Activated T-helper 9 cell treated with anti-CD3 and anti-CD28 coated beads, Interleukin-2, amount 50 U/mL, for 16 hours (primary cell): ENCODE measurements at places on chromosomes 3 and 15.

- DNase-seq: no peak
These were observed 16.7 kb upstream of the CCDC174 start for GRCh38 chr3:14634763-14635400.

- no peak for DNase-seq
These were observed 63.6 kb downstream of the PROS1 start for GRCh38 chr3:93910097-93910496.

DNA sequence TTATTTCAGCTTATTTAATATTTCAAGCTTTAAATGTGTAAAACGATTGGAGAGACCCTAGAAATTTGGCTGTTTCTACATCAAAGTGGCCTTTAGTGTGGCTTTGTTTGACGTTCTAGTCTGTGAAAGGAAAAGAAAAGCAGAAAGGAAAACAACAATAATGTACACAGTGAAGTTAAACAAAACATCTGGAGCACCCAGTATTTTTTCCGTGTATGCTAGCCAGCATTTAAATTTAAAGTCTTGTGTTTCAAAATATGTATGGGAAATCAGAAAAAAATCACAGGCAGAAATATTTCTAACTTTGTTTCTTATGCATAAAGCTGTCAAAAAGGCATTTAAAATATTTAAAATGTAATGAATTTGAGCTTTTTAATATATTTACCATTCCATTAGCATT lies 218.1 kb downstream of the NAALADL2 start:
- no peak for DNase-seq

GRCh38 chr3:4750306-4750968 lies 228.8 kb upstream of the BHLHE40 start:
- DNase-seq: peak; percentile 10

DNA sequence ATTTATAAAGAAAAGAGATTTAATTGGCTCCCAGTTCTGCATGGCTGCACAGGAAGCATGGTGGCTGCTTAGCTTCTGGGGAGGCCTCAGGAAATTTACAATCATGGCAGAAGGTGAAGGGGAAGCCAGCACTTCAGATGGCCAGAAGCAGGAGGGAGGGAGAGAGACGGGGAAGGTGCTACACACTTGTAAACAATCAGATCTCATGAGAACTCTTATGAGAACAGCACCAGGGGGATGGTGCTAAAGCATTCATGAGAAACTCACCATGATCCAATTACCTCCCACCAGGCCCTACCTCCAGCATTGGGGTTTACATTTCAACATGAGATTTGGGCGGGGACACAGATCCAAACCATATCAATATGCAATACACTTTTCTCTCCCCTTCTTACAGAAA lies 73.7 kb downstream of the ECT2 start:
- no peak for DNase-seq

DNA sequence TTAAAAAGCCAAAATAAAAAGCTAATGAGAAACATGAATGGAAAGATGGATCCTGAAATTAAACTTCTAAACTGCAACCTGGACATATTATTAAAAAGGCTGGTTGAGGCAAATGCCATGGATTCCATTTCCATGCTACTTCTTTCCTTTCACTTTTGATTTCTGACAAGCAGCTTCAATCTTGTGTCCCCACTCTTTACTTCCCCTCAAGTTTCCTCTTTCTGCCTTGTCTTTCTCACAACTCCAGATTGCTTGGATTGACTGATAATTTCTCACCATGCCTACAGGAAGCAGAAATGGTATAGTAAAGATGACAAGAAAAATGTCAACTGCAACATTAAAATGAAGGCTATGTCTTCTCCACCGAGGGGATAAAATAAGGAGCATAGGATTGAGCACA lies 1136.7 kb downstream of the TUSC7 start:
- no peak for DNase-seq

DNA sequence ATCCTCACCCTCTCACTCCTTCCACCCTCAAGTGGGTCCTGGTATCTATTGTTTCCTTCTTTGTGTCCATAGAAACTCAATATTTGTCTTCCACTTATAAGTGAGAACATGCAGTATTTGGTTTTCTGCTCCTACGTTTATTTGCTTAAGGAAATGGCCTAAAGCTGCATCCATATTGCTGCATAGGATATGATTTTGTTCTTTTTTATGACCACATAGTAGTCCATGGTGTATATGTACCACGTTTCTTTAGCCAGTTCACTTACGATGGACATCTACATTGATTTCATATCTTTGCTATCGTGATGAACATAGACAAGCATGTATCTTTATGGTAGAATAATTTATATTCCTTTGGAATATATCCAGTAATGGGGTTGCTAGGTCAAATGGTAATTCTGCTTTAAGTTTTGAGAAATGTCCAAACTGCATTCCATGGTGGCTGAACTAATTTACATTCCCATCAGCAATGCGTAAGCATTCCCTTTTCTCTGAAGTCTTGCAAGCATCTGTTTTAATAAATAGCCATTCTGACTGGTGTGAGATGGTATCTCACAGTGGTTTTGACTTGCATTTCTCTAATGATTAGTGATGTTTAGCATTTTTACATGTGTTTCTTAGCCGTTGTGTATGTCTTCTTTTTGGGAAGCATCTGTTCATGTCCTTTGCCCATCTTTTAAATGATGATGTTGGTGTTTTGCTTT lies 650.2 kb downstream of the ZNF385D start:
- DNase-seq: no peak

GRCh38 chr15:25858952-25859760 lies 4.0 kb downstream of the ATP10A start:
- no peak for DNase-seq

- DNase-seq: no peak
These were observed 90.4 kb upstream of the PHLDB2 start for GRCh38 chr3:111768571-111769100.

DNA sequence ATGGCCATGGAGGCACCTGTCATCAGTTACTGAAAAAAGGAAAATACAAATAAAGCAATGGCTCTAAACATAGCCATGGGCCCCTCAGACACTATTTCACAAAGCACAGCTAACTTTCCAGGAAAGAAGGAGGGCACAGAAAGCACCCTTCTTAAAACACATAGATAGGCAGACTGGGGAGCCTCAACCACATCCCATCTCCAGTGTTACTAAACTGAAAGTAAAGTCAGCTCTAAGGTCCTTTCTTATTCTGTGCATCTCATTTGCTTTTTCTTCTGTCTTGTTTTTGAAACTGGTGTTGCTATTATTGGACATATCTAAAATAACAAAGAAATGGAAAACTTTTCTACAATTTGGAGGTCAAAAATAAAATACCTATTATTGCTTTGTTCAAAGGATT lies 48.2 kb upstream of the STAC start:
- DNase-seq: no peak

GRCh38 chr3:181725830-181726229 lies 14.1 kb downstream of the SOX2 start:
- DNase-seq: no peak

GRCh38 chr3:122099255-122099654 lies 44.1 kb downstream of the CD86 start:
- DNase-seq: no peak

GRCh38 chr3:194240766-194241165 lies 104.8 kb downstream of the HES1 start:
- no peak for DNase-seq

- no peak for DNase-seq
These were observed 113.4 kb upstream of the MRPS22 start for GRCh38 chr3:139230391-139230790.

DNA sequence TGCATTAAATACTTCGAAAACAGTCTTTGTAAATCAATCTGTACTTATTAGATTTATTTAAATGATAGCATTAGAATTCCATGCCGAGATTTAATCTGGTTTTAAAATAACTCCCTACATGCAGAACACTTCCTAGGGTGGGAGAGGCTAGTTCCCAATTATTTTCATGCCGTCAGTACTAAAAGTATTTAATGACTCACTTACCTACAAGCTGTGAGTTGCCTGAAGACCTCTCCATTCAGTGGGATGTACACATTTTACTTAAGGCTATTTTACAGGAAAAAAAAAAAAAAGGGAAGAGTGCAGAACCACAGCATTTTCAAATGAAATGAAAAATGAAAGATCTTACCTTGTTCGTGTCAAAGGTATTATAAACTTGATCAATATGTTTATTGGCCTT lies 469 bp downstream of the GUCA1C start:
- no peak for DNase-seq

DNA sequence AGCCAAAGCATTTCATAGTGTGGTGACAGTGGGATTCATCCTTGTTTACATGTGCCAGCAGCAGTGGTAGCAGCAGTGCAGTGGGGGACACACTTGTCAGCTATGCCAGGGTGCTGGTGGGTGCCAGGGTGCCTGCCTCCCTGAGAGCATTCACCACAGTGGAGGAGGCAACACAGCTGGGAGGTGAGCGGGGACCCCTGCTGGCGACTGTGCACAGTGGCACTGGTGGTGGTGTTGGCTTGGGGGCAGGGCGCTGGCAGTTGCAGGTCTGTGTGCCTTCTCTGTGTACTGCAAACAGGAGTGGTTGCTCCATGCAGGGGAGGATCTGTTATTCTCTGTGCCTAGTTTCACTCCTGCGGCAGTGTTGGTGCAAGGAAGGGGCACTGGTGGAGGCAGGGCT lies 41.2 kb downstream of the CEP63 start:
- no peak for DNase-seq

DNA sequence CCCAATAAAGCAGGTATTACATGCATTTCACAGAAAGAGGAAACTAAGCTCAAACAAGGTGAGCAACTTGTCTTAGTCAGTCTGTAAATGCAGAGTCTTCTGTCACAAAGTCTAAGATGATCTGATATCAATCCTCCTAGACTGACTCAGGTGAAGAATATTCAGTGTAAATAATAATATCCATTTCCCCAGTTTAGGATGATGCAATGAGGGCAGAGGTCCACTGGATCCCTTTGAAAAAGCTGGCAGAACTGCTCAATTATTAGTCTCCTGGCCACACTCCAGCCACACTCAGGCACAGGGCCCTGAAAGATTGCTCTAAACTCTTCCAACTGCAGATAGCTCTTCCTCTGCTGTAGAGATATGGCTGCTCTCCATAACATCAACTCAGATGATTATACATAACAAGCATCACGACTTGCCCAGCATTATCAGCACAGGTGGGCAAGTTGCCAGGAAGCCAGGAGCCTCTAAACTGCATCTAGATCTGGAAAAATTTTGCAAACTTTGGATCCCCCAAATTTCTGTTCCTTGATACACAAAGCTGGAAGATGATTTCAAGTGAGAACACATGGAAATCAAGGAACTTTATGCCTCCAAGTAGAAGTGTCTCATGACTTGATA lies 129.8 kb upstream of the CPNE4 start:
- DNase-seq: no peak

DNA sequence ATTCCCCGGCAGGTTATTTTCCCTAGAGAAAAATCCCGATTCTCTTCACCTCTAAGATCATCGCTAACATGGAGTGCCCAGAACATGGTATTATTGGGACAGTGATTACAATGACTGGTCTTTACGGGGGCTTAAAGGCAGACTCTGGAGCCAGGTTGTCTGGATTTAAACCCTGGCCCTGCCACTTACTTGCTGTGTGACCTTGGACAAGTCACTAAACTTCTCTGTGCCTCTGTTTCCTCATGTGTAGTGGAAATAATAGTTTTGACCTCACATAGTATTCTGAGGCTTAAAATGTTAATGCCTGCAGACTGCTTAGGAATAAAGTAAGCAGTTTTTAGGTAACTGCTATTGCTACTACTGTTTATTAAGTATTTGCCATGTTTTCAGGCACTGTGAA lies 4.4 kb downstream of the PLA2G4D start:
- no peak for DNase-seq

DNA sequence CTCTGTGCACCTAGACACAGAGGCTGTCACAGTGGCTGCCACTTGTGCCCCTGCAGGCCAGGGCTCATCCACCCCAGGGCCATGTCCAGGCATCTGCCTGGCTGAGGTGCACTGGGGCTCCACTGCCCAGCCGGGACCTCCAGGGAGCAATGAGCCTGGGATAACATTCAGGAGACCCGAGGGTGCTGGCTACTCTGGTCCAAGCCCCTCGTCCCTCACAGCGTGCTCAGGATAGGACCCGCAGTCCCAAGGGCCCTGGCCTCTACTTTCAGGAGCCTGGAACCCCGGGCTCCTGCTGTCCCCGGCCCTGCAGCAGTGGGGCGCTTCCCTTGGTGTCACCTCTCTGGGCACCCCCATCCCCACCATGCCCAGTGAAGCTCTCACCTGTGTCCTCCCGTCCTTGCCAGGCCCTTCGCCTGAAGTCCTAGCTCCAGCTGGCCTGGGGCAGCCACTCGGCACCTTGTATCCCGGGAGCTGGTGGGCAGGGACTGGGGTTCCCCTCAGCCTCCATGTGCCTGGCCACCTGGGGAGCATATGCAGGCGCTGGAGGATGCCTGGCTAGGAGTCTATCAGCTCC lies 157.8 kb downstream of the NSMCE3 start:
- DNase-seq: no peak

- DNase-seq: no peak
These were observed 74.3 kb downstream of the SIDT1 start for GRCh38 chr3:113606539-113607218.

DNA sequence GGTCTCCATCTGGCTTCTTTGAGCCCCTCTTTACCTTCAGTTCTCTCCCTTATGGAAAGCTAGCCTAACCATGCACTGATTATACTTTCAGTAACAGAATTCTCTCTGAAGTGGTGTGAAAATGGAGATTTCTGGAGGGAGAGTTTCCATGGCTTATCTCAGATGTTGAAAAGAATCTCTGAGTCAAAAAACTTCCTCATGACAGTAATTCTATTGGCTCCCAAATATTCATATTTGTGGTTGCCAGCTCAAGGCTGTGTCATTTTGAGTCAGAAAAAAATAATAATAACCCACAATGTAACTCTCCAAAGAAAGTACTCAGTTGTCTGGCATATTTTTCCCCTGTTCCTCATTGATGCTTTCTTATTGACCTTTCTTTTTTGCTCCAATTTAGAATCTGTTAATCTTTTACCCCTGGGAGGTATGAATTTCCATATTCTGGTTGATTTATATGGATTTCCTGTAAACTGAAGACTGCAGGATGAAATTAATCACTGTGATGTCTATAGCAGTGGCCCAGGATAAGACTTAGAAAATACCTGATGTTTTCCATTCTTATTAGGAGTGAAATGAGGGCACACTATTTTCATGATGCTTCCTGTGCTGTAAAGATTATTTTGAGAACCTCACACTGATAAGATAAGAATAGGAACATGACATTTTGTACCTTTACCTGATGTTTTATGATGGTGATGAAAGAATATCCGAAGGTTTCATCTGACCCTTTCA lies 149.5 kb upstream of the EPHA3 start:
- no peak for DNase-seq

DNA sequence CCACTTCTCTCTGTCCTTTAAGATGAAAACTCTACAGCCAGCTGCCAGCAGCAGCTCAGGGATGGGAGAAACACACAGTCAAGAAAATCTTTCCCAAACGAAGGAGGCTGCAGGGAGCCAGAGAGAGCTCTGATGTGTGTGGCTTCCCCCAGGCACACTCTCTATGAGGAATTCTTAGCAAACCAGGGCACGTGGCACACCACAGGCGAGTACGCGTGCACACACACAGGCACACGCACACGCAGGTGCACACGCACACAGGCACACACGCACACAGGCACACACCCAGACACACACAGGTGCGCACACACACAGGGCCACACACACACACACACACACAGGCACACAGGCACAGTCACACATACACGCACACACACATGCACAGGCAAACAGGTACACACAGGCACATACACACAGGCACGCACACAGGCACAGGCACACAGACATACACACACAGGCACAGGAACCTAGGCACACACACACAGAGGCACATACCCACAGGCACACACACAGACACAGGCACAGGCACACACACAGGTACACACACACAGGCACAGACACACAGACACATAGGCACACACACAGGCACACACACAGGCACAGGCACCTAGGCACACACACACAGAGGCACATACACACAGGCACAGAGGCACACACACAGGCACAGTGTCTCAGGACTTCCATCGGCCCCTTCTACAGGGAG lies 91.5 kb upstream of the ATP2B2 start:
- no peak for DNase-seq
